ENCODE measurements at places on chromosomes 12 and 14.

DNA sequence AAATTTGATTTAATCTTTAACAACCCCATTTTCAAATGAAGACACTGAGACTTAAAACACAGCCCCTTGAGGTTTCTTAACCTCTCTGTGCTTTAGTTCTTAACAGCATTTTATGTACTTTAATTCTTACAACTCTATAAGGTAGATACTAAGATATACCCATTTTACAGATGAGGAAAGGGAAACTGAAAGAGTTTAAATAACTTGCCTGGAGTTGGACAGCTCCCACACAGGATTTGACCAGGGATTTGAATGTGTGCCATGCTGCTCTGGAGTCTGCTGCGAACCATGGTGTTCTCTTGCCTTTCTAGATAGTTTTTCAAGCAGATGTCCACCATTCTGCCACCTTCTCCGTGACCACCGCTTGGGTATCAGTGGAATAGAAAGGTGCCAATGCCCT is 28.2 kb downstream of the RNFT2 start:
- no peak for DNase-seq

DNA sequence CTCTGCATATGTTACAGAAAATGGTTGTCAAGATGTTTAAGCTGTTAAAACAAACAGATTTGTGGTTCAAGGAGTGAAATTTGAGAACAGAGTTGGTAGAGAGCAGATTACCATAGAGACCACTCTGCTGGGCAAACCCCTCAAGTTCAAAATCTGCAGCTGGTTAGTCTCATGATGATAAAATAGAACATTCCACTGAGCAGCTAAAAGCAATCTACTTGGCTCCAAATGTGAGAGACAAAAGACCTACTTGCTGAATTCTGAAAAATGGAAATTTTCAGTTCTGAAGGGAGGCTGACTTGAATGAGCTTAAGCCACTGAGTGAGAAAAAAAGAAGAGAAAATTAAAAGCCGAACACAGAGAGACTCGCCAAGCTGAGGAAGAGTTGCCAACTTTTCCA is 519.3 kb downstream of the NOVA1 start:
- no peak for DNase-seq

GRCh38 chr14:61406198-61406597 is 84.8 kb downstream of the PRKCH start:
- DNase-seq: no peak

DNA sequence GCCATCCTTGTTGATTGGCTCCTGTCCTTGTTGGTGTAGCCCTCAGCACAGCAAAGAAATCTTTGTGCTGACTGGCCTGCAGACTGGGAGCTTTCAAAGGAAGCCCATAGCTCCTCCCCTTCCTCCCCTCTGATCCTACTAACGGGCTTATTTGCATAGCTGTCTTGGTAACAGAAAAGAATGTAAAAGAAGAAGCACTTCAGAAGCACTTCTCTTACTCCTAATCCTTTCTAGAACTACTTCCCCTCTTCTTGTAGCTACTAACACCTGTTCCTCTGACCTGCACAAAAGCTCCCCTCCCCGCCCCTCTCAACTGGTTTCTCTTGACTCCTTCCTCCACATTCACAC is 14.3 kb upstream of the RIC8B start:
- no peak for DNase-seq

GRCh38 chr12:117144599-117144998 is 45.4 kb upstream of the TESC start:
- DNase-seq: no peak

DNA sequence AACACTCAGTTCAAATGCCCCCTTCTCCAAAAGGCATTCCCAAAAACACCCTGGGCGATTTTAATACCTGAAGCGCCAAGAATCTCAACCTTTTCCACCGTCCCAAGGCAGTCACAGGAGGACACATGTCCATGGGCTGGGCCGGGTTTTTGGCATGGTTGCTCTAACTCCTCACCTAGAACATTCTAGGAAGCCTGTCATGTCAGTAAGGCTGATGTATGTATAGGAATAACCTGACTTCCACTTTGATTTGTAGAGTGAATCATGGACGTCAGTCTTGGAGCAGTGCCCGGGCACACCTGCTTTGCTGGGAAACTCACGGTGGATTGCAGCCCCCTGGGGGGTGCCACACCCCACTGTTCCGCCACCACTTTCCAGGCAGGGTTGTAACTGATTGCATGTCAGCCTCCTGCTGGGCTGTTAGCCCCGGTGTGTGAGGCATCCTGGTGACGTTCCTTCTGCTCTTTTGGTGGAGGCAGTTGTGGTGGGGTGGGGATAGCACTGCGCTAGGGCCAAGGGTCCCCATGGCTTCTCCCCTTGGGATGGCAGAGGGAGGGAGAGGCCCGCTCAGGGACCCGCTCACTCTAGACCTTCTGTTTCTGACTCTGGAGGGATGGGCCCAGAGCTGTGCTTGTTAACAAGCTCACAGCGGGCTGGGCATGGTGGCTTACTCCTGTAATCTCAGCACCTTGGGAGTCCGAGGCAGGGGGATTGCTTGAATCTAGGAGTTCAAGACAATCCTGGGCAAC is 35.2 kb upstream of the FAM181A start:
- no peak for DNase-seq

GRCh38 chr12:88248606-88249005 is 106.5 kb downstream of the TMTC3 start:
- no peak for DNase-seq

GRCh38 chr12:45042599-45042998 is 8.3 kb downstream of the DBX2 start:
- DNase-seq: no peak

DNA sequence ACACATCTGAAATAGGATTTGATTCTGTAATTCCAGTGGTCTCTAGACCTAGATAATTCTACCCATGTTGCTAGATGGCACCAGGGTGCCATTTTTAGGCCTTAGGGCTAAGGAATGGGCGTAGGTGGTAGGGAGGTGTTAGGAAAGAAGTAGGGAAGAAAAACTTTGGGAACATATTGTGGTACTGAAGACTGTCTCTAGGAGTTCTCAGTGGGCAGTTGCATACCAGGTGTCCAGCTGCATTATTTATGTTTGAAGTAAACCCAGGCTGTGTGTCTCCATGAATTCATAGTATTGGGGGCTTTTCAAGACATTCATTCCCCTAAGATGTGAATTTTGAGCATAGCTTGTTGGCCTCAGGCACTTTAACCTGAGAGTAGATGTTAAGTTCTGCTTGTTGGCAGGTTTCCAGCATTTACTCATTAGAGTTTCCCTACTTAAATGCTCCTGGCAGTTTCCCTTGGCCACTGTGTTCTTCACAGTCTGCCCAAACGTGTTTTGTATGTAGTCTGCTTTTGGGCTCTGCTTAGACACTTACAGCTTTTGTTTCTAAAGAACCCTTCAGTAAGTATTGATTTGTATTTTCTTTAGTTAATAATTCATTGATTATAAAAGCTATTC is 31.5 kb upstream of the CCT2 start:
- no peak for DNase-seq

DNA sequence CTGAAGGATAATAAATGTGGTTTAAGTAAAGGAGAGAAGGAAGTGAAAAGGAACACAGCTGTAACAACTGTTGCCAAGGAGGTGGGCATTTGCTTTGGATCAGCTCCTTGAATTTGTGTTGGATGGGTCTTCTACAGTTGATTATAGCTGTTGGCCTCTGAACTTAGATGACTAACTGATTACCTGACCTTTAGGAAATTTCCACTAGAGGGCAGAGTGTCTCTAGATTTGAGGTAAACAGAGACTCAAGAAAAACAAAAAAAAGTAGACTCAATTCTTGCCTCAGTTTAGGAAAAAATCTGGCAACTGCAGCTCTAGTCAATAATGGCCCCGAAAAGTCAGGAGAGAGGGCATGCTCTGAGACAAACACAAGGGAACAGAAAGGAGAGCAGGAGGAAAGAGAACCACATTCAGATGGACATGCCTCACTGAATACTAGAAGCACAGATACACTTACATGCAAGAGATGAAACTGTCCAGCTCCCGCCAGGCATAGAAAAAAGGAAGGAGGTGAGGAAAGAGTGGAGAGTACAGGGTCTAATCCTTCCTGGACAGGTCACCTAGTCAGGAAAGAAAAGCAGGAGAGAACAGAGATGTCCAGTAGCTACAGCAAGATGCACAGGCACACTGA is 20.6 kb downstream of the COX14 start:
- no peak for DNase-seq

- DNase-seq: no peak
These were observed 533.7 kb downstream of the RPS29 start for GRCh38 chr14:49052521-49052920.

GRCh38 chr14:67738740-67739504 is 37.2 kb downstream of the RDH12 start:
- no peak for DNase-seq

DNA sequence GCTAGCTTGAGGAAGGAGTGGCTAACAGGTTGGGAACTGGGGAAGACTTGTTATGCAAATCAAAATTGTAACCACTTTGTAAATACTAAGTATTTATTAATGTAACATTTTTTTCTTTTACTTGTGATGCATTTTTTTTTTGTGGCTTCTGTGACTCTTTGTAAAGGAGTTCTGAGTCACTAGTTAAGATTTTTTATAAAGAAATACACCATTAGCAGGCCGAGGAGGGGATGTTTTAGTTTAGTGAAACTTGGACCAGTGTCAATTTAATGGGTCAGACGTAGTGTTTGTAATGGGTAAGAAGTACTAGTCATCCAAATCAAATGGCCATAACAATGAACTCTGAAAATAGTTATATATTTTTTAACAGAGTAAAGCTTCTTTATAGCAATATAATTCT is 43.1 kb downstream of the AKAP6 start:
- no peak for DNase-seq

- no peak for DNase-seq
These were observed 48.2 kb upstream of the PNMA1 start for GRCh38 chr14:73762375-73762822.

DNA sequence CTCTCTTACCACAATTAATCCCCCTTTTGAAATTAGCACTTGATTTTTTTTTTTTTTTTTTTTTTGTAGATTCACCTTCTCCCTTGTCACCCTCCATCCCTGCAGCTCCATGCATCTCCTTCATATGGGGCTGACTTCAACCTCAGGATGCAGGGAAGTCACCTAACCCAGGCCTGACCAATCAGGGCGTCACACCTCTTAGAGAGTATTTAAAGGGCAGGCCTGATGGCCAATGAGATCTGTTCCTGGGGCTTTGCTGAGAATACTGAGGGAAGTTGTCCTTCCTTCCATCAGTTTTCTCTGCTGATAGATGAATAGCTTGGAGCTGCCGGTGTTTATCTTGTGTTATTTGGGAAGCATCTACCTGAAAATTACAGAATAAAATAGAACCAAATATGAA is 1104.7 kb upstream of the TMEM132C start:
- DNase-seq: no peak

- no peak for DNase-seq
These were observed 12.8 kb downstream of the LUM start for GRCh38 chr12:91098461-91098860.

GRCh38 chr12:12180575-12180974 is 86.3 kb downstream of the LRP6 start:
- no peak for DNase-seq

DNA sequence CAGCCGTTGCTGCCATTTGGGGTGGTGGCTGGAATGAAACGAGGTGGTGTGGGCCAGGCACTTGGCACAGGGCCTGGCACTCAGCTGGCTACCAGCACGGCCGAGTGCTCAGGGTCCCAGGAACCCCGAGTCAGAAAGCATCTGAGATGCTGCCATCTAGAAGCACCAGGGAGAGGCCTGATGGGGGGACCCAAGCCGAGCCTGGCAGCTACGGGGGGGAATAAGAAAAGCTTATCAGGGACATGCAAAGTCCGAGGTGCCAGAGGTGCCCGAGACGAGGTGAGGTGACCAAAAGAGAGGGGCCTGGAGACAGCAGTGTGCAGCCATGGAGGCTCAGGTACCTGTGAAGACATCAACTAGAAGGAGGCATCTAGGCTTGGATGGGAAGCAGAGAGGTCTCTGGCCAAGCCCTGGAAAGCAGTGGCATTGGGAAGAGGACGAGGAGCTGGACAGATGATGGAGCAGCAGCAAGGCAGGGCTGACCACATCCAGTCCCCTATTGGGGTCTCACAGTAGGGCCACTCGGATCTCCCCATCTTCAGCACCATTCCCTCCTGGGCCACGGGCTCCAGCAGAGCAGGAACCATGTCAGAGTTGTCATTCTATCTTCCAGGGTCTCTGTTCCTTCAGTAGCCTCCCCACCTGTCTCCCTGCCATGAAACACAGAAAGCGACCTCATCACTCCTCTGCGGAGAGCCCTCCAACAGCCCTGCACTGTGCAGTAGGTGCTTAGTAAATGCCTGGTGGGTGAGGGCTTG is 59.3 kb upstream of the DIO3 start:
- DNase-seq: no peak

DNA sequence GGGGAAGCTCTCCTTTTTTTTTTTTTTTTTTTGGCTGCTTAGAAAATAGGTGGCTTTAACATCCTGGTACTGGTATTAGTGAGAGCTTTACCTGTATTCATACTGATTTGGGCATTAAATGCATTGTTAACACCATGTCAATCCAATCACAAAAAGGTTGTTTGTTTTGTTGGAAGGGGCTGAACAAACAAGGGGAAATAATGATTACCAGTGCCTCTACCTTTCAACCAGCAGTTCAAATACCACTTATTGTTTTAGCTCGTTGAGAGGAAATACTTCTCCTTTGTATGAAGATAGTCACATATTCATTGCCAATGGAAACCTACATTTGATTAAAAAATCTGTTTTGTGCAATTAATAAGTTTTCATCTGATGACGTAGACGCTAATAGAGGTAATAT is 72.9 kb downstream of the MIPOL1 start:
- DNase-seq: no peak

DNA sequence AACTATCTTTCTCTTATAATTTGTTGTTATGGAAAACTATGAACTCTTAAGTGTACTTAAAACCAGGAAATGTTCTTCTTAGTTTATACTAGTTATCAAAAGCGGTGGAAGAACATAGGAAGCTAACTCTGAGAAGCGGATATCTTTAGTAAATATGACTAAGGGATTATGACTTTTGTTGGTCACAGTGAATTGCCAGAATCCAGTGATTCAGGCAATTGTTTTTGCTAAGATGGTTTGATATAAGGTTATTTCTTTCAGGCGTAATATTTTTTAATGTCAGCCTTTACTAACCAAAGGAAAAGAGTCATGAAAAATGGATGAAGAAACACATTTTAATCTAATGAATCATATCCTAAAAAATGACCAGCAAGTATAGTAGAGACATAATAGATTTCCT is 473.5 kb downstream of the FOXG1 start:
- DNase-seq: no peak

Data from activated T-cell treated with anti-CD3 and anti-CD28 coated beads for 1 hour (primary cell).